ENCODE measurements at places on chromosomes 13 and 19. TPM values are rescaled to one million over a fixed set of nuclear protein-coding genes. Genes with fewer than 3 reads are reported as not detected.
A peak's percentile ranks its signal among the peaks of the same experiment; 100 is the strongest.

DNA sequence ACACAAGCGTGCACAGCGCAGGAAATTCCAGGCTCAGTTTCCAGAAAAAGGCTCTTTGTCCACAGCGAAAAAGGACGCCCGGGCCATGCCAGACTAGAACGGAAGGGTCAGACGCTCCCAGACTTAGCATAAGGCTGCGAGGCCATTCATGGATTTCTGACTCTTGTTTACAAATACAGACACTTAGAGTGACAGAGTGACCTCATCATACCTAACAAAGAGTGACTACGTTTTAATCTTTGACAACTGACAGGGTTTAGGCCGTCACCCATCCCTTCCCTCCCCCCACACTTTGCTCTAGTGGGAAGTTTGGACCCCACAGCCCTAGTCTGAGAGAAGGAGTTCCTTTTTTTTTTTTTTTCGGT lies 418 bp upstream of the ZNF709 start:
- DNase-seq, result no peak

- peak; percentile 5 for DNase-seq
Measured at GRCh38 chr19:28495046-28495445, 717.9 kb downstream of the UQCRFS1 start.

GRCh38 chr19:30467239-30467638 lies 95.1 kb downstream of the ZNF536 start:
- DNase-seq, result no peak

DNA sequence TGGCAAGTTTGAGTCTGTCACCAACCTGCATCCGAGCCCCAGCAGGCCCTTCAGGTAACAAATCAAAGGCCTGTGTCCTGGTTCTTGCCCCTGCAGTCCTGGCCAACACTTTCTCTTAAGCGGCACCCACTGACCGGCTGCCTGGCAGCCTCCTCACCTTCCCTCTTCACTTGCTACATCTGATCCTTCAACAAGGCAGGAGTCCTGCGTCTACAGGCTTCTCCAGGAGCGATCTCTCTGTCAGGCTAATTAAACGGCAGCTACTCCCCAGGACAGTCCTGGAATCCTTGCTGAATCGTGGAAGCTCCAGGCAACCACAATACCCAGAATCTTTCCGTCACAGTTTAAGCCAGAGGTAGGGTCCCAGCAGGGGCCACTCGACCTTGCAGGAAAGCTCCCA lies 41.1 kb upstream of the GAS6 start:
- no peak for DNase-seq

- peak; percentile 38 for DNase-seq
Measured at GRCh38 chr13:77397636-77398035, 70.7 kb upstream of the MYCBP2 start.

- DNase-seq, result no peak
Measured at GRCh38 chr13:102645701-102646100, 48.9 kb downstream of the TPP2 start.

The BRCA2 gene
- 0.53 TPM for total RNA-seq

The FPR1 gene
- not detected for total RNA-seq

The CYP2A7 gene
- total RNA-seq, result not detected

The LGALS4 gene
- total RNA-seq, result 0.64 TPM

All from bronchial epithelial cell (primary cell).